LHCN-M2 (cell line): ENCODE measurements at places on chromosomes 11 and 22. TPM values are rescaled to one million over a fixed set of nuclear protein-coding genes. Genes with fewer than 3 reads are reported as not detected.

TEX54 gene
- total RNA-seq: not detected in 2 replicates

INS gene
- not detected in 2 replicates for total RNA-seq

C11orf65 gene
- total RNA-seq: 0.83 and 1.3 TPM in 2 replicates

PRODH gene
- not detected in 2 replicates for total RNA-seq

NLRP14 gene
- total RNA-seq: not detected in 2 replicates

- DNase-seq: no peak
Observed at GRCh38 chr22:49436056-49436455, 391.6 kb downstream of the BRD1 start.

DNA sequence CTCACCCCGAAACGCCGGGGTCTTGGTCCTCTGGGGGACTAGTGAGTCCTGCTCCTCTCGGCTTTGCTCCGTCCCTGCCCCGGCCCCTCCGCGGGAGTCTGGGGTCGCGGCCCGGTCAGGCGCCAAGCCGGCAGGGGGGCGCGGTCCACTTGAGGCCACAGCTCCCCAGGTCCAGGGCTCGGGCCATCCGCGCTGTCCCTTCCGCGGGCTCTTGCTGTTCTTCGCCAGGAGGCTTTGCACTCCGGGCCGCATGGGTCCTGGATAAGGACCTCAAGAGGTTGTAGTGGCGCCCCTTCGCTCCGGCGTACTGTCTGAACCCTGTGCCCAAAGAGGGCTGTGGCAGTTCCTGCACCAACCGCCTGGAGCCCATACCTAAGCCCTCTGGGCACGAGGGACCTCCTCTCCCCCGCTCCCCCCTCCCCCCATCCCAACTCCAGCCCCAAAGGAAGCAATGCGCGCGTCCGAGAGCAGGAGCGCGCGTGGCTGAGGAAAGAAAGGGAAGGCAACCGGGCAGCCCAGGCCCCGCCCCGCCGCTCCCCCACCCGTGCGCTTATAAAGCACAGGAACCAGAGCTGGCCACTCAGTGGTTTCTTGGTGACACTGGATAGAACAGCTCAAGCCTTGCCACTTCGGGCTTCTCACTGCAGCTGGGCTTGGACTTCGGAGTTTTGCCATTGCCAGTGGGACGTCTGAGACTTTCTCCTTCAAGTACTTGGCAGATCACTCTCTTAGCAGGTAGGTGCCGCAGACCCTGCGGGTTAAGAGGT lies at the start of gene ADM:
ADM (plus strand) TSS at position 579 of the 767 bp plus-strand sequence. CDS start 628 bp downstream, outside the sequence.
- peak; percentile 97 for DNase-seq

DNA sequence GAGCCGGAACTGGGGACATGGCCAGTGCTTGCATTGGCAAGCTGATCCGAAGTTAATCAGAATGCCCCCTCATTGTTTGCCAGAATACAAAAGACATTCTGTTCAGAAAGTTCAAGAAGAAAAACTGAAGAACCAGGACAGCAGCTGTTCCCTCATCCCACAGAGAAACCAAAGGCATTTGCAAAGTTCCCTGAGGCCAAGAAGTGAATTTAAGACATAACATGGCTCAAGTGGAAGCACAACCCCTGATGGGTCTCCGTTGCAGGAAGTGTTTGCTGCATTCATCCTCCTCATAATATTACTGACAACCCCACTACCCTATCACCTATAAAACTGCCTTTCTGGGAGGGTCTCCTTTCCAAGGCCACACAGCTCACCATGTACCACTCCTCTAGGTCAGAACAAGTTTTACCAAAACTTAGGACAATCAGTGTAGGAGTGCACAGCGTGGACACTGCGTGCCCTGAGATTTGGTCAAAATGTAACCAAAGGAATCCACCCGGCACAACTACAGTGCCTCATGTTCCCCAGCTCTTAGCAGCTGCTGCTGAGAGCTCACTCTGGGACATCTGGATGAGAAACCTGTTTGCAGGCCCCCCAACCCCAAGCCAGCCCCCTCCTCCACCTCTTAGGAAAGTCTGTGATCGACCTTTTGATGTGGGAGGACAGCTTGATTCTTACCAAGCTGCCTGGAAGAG lies 101.6 kb upstream of the AKIP1 start:
- peak; percentile 68 for DNase-seq

GRCh38 chr11:96035031-96035739 lies 111.3 kb upstream of the MTMR2 start:
- no peak for DNase-seq

DNA sequence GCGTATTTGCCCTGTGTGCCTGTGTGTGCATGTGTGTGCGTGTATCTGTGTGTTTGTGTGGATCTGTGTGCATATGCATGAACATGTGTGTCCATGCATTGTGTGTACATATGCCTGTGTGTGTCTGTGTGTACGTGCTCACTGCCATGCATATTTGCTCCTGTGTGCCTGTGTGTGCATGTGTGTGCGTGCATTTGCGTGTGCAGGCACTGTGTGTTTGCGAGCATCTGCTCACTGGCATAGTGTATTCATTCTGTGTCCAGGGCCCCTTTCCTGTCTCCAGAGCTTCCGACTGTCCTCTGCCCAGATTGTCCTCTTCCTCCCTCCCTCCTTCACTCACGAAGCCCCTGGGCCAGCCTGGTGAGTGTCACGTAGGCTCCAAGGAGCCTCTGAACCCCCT lies 5.8 kb downstream of the EMID1 start:
- DNase-seq: no peak

DNA sequence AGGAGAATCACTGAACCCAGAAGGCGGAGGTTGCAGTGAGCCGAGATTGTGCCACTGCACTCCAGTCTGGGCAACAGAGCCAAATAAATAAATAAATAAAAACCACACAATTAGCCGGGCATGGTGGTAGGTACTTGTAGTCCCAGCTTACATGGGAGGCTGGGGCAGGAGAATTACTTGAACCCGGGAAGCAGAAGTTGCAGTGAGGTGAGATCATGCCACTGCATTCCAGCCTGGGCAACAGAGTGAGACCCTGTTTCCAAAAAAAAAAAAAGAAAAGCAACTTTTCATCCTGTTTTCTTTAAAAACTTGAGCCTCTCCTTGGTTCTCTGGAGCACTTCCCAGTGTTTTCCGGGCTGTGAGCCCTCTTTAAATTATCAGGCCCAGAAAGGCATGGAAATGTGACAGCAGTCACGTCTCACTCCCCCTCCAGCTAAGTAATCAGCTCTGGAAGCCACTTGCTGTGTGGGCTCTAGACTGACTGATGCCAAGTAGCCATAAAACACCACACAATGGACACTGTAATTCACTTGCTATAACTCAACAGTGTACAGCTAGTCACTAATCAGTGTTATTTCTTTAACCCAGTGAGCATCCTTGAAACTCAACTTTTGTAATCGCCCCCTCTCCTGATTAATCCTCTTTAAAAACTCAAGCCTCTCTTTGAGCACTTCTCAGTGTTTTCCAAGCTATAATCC lies 13.0 kb upstream of the MCHR1 start:
- DNase-seq: no peak

GRCh38 chr11:73223998-73224730 lies 6.1 kb downstream of the P2RY2 start:
- no peak for DNase-seq

DNA sequence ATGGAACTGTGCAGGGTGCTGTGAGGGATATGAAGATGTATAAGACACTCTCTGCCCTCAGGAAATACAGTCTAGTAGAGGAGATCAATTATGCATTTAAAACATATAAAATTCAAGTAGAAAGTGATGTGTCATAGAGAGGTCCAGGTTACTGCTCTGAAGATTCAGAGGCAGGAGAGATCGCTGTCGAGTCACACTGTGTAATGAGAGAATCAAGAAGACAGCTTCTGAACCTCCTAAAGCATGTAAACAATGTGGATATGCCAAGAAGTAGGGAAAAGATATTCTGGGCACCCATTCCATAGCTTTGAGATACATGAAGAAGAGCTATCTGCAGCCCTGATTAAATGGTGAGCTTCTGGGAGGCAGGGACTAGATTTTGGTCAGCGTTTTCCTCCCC lies 16.7 kb downstream of the SSH3 start:
- DNase-seq: no peak

DNA sequence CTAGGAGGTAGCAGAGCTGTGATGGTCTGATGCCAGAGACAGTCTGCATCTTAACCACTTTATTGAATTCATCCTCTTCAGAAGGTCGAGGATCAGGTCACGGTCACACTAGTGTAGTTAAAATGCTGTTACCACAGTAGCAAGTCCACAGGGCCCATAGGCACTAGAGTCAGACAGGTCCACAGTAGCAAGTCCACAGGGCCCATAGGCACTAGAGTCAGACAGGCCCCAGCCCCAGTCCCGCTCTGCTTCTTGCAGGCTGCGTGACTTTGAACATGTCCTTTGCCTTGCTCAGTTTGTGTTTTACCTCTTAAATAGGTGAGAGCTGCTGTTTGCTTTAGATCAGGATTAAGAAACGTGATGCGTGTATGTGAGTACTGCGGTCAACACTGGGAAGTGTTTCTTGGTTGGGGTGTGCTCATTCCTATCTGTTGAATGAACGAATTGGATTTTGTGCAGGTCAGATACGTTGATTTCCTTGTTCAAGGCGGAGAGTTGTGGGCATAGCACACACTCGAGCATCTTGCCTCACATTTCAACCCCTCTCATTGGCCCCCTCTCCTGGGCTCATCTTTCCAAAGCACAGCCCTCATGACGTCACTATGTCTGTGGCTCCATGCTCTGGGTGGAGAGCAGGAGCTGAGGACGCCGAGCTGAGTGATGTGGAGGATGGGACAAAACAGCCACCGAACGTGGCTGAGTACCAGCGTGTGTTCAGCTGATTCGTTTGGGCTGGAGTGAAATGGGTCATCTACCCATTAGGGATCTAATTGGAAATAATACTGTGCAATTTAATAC lies 191.7 kb downstream of the TBC1D22A start:
- no peak for DNase-seq

DNA sequence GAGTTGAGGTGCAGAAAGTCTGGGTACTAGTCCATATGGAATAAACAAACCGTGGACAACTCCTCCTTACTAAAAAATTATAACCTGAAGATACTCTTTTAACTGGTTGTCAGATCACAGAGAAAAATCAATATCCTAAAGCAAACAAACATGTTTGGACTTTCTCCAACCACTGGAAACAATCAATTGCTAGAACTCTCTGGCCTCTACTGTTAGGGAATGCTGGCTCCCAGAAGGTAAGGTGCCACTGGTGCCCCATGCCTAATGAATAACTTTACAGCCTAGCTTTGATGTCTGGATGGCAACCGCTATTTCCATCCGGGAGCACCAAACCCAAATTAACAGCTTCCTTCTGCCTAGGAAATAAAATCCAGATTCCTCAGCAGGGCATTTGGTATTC lies 74.5 kb downstream of the AMBRA1 start:
- DNase-seq: no peak
